Left hindlimb (tissue), 1 donor: ENCODE measurements at places on chromosomes 4 and X.
A peak's percentile ranks its signal among the peaks of the same experiment; 100 is the strongest.

DNA sequence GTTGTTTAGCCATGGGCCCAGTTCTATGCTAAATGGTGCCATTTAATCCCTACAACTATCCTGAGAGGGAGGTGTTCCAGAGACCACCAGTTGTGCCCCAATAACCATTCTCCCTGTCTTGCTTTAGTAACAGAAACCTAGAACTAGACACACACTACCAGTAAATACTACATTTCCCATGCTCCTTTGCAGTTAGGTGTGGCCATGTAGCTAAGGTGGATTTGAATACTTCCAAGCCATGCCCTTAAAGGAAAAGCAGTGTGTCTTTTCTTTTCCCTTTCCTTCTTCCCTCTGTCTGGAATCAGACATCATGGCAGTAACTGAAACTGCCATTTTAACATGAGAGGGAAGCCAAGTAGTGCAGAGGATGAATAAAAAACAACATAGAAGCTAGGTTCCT lies 90.9 kb upstream of the TMEM33 start:
- no peak for DNase-seq

DNA sequence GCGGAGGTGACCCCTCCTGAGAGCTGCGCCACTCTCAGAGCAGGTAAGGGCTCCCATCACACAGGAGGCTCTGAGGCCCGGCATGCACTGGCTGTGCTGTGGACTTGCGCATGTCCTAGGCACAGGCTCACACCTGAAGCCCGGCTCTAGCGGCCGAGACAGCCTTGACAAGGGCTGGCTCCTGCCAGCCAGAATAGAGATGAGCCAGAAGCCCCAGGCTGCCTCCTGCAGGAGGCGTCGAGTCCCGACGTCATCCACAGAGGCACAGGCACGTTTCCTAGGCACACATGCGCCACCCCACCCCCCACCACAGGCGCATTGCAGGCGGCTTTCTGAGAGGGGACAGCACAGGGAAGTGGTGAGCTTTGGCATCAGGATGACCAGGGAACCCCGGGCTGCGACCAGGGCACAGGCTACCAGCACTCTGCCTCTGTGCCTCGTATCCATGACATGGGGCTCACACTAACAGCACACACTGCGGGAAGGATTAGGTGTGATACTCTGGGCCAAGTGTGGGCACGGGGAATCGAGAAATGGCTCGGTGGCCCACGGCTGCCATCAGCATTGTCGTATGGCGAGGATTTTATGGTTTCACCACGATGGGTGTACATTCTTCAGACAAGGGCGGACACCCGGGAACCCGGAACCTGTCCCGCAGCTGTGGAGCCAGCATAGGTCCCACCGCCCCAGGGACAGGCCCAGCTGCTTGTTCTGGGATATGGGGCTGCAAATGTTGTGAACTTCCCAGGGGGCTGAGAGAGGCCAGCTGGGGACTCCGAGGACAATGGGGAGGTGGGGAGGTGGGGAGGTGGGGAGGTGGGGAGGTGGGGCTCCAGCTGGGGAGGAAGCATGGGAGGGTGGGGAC lies 90.7 kb upstream of the ADRA2C start:
- no peak for DNase-seq

- DNase-seq, result no peak
Measured at GRCh38 chrX:57422289-57422688, 135.8 kb downstream of the FAAH2 start.

GRCh38 chr4:141759796-141760425 lies 123.5 kb downstream of the IL15 start:
- no peak for DNase-seq

- DNase-seq, result no peak
Measured at GRCh38 chr4:100895556-100896197, 377.9 kb upstream of the EMCN start.

GRCh38 chr4:107900067-107900466 lies 31.3 kb upstream of the CYP2U1 start:
- DNase-seq, result no peak

DNA sequence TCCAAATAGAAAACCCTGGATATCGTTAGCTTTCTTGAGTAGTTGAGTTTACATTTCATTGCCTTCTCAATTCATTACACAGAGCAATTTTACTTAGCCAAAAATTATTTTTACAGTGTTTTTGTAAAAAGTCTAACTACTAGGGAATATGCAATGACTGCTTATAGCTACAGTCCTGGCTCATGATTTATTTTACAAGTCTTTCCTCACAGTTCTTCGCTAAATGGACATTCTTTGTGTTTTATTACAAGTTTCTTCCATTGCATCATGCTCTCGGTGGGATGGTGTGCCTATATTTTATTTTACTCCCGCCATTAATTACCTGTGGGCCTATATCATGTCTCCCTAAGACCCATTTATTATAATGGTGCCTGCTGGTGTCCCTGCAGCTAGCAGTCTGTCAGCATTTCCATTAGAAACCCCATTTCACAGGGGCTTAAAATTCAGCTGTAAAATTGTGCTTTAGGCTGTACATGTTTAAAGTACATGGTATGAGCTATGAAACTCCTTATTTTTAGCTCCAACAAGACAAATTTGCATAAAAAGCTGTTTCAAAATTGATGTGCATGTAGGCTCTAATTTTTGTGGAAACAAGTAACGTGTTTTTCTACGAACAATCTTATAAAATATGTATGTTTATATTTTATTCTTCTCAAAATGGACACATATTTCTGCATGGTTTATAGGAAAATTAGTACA lies 227.4 kb downstream of the SLC7A11 start:
- no peak for DNase-seq

- DNase-seq, result no peak
Measured at GRCh38 chr4:3498901-3499510, 33.2 kb downstream of the LRPAP1 start.

GRCh38 chr4:152540941-152541340 lies 5.0 kb upstream of the FBXW7 start:
- DNase-seq, result no peak

- DNase-seq, result no peak
Measured at GRCh38 chr4:47914926-47915237, 499 bp upstream of the NFXL1 start.

DNA sequence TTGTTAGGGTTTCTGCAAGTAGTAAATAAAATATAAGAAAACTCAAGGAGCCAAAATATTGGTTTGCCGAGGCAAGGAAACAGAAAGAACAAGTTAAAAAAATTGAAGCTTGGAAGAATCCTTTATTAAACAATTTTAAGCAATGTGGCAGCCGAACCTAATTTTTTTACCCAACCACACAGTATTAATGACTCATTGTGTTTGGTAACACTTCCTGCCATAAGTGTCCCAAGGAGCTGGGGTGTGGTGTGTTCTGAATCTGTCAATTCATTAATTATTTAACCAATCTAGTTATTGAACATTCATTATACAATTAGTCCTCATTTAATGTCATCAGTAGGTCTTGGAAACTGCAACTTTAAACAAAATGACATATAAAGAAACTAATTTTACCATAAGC lies 19.3 kb upstream of the CPE start:
- DNase-seq, result no peak

- no peak for DNase-seq
Measured at GRCh38 chr4:136383082-136383481, 1149.2 kb downstream of the PCDH18 start.

GRCh38 chr4:40870150-40870549 lies 120.4 kb downstream of the NSUN7 start:
- no peak for DNase-seq

GRCh38 chr4:168648929-168649328 lies 152.1 kb downstream of the PALLD start:
- DNase-seq, result no peak

DNA sequence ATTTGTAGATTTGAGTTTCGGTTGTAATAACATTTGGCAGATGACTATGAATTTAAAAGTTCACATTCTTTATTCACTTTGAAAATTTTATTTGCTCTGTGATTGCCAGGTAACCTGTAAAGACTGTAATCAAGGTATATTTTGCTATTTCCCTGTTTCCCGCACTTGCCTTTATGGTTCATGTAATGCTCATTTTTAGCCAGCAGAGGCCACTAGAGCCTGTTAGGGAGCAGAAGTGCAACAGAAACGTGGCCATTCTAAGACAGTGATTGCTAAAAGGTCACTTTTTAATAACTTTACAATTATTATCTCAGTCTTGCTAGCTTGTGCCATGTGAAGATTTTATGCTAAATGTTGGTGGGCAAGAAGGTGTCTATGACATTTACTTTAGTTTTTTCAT lies 12.4 kb downstream of the YIPF6 start:
- no peak for DNase-seq

DNA sequence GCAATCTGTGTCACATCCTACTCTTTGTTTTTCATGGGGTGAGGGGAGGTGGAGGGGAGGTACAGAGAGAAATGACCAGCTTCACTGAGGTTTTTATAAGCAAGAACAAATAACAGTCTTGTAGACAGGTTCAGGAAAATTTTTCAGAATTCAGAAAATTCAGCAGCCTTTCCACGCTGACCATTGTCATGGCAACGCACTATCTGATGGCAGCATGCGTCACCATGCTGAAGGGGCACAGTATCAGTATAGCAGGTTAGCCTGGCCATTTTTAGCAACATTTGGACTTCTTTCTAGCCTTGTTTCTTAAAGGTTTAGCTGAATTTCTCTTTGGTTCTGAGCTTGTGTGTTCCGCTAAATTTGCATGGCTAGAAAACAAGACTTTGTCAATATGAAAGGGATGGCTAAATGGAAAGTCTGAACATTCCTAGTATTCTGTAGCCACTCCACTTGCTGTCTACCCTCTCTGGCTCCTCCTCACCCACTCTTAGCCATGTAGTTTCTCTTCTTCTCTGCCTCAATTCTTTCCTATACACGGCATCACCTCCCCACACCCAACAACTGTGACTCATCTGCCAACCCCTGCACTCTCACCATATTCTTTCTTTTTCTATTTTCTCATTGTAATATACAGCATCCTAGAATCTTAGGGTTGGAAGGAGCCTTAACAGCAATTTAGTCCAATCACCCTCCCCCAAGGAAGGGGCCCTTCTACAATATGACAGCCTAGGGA lies 42.7 kb upstream of the CITED1 start:
- DNase-seq, result no peak

DNA sequence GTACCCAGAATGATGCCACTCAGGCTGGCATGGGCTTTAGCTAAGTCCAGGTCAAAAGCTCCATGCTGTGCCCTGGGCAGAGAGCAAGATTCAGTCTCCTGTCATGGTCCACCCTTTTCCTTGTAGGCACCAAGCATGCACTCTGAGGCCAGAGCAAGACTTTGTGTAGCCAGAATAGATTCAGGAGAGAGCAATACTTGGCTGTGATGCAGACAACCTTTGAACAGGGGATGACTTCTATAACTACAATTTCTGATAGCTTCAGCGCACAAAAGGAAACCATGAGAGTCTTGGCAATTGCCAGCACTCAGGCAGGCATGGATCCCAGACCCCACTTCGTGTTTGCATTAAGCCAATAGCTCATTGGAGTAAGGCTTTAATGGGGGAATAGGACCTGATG lies 510.6 kb downstream of the RAB28 start:
- no peak for DNase-seq

GRCh38 chr4:187576751-187577150 lies 418.8 kb upstream of the ZFP42 start:
- DNase-seq, result no peak

DNA sequence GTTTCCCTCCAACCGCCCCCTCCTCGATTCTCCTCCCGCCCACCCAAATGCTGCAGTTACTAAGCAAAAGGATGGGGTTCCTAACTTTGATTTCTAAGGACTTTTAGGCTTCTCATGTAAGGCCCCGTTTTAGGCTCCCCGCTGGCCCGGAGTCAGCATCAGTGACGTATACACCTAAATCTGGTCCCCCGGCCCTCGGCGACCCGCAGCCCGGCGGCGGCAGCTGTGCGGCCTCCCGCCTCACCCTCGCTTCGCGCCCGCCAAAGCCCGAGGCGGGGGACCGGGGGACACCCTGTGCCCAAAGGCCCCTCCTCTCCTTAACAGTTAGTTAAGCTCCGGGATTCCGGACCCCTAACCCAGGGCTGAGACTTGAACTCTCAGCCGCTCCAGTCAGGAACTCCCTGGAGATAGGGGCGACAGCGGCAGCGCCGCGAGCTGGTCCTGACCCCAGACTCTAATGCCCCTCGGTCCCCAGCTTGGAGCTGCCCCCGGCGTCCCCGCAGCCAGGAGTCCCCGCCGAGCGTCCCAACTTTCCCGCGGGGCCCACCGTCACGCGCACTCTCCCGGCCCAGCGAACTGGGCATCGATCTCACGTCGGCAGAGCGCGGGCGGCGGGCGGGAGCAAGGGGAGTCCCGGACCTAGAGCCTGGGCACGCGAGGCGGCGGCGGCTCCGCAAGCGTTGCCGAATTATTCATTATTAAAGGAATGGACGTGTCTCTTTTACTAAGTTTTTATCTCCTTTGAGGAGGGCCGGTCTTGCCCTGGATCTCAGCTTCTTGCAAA lies 1.5 kb upstream of the NR3C2 start:
- DNase-seq, result peak; percentile 53

DNA sequence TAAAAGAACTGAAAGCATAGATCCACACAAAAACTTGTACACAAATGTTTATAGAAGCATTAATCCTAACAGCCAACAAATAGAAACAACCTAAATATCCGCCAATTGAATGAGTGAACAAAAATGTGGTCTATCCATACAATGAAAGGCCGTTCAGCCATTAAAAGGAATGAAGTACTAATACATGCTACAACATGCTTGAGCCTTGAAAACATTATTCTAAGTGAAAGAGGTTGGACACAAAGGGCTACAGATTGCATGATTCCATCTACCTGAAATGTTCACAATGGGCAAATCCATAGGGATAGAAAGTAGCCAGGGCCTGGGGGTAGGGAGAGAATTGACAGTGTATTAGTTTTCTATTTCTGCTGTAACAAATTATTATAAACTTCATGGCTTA lies 169.2 kb downstream of the SPCS3 start:
- DNase-seq, result no peak

DNA sequence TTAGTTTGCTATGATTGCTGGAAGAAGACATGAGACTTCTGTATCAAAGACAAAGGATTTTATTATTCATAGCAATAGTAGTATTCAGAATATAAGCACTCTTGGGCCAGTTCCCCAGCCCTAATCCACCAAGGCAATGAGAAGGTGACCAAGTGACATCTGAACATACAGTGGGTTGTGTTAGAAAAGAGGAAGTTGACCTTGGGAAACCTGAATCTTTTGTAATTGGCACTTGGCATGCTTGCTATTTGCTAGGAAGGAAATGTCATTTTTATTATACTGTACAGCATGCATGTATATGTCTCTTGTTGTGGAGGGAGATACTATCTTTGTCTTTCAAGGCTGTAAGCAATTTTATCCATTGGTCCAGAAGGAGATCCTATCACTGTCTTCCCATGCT lies 216.1 kb upstream of the FAT1 start:
- no peak for DNase-seq

GRCh38 chr4:24262616-24263015 lies 321.7 kb downstream of the DHX15 start:
- DNase-seq, result no peak

- DNase-seq, result no peak
Measured at GRCh38 chr4:118683513-118683912, 1.7 kb upstream of the METTL14 start.

DNA sequence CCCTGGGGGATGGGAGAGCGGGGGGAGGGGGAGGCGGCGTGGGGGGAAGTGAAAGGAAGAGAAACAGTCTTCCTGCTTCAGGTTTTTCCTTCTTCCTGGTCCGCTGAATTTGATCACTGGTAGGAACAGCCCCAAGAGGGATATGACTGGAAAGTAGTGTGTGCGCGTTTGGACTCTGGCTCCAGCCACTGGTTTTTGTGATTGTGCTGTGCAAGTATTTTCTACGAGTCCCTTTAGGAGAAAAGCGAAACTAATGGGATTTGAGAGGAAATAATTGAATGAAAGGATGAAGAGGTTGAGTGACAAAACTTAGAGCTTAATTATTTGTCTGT lies 836 bp downstream of the PRRG1 start:
- no peak for DNase-seq

GRCh38 chrX:16862829-16863228 lies 7.3 kb downstream of the RBBP7 start:
- no peak for DNase-seq
